ENCODE measurements at places on chromosomes 11 and 22.

GRCh38 chr22:37403267-37403960 lies 23.9 kb downstream of the ELFN2 start:
- no peak for DNase-seq

DNA sequence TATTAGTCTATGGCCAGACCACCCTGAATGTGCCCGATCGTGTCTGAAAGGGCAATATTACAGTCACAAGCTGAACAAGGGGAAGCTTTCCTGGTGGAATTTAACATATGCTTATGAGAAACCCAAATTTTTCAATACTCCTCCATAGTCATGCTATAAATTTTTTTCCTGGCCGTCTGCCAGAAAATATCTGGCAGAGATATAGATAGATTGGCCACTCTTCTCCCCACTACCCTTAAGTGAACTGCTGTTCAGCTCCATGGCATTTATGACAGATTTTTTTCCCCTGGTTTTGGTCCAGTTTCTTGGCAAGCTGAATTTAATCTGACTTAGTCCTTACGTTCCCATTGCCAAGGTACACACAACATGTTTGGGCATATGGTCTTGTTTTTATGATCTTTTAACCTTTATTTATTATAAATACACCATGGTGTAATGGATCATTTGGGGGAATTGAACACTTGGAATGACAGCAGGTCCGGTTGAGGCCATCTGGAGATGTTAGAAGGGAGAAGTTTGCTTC lies 328.5 kb downstream of the CNTN5 start:
- no peak for DNase-seq

GRCh38 chr11:61912991-61913698 lies 4.2 kb downstream of the RAB3IL1 start:
- no peak for DNase-seq

DNA sequence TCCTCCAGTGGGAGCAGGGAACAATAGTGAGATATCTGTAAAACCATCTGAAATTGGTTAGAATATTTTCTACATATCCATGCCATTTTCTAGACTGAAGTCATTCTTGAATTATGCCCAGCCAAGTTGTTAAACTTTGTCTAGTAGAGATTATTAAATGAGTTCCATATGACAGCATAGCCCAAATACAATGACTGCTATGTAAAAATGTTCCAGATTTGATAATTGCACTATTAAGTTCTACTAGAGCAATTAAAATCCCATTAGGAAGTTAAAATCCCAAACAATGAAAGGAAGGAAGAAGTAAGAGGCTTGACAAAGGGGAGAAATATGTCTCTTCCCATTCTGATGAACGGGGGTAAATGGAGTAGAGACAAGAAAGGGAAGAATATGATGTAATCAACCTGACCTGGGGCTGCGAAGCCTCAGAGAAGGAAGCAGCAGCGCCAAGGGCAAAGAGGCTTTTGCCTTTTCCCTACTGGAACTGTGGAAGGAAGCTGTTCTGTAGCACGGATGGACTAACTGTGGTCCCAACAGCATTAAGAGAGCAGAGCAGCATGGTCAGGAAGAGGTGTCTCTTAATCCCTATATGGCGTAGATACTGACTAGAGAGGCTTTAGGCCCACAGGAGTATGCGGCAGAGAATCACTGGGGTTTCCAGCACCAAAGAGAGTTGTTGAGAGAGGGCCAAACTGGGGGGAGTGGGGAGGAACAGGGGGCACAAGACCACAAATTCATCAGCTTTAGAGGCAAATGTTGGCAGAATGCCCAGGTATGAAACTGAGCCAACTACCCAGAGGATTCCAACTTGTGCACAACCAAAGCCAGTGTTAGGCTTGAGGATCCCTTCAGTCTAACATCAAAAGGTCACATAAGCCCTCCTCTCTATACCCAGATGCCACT lies 26.7 kb downstream of the RRP8 start:
- peak; percentile 45 for DNase-seq

DNA sequence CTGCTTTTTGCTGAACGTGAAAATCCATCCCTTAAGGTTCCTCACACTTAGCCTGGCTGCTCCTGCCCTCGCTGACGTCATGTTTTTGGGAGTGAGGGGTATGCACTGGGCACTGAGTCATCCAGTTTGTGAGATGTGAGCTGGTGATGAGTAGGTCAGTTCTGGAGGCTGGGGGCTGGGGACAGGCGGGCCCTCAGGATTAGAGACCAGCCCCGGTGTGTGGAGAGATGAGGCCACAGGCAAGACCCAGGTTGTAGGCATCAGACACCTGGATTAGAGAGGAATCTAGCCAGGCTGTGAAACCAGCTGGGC lies 9.2 kb downstream of the KCNC1 start:
- DNase-seq = no peak

DNA sequence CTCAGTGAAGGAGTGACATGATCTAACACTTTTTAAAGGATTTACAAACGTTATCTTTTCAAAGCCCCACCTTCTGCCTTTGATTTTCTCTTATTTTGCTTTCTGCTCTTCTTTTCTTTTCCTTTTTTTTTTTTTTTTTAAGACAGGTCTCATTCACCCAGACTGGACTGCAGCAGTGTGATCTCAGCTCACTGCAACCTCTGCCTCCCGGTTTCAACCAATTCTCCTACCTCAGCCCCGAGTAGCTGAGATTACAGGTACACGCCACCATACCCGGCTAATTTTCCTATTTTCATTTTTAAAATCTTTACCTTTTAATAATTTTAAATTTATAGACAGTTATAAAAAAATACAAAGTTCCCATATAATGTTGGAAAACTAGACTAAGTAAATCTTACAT lies 63.7 kb upstream of the RPS13 start:
- no peak for DNase-seq

Data from AG08396 (cell line).